ENCODE measurements at places on chromosomes 7 and 10. TPM values are rescaled to one million over a fixed set of nuclear protein-coding genes. Genes with fewer than 3 reads are reported as not detected.

DNA sequence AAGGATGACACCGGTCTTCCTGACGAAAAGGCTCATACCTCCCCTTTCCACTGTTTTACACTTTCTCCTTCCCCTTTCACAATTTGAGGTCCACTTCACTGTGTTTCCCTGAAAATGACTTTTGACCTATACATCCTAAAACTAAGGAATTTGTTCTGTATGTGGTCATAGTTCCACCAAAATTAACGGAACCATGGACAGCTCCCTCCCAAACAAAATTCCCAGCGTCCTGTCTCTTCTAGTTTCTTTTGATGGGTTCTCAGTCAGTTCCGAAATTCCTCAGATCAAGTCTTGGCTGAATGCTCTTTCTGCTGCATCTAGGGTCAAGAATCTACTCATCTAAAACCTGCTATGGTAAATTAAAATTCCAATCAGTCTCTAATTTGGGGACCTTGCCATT, 1191.9 kb downstream of the CNTNAP2 start:
- H3K36me3 ChIP-seq = no peaks in the 10 kb centered on the region
- no peak overlapping the region for H3K4me3 ChIP-seq
- no peak for DNase-seq
- no peaks in the 10 kb centered on the region for H3K27me3 ChIP-seq
- no peaks in the 10 kb centered on the region for H3K4me1 ChIP-seq

Gene THNSL1
- total RNA-seq = 5.4 TPM

Gene CPEB3
- total RNA-seq = 7.4 TPM

Gene OR2A42
- total RNA-seq = 0.06 TPM

- H3K27ac ChIP-seq = no peak overlapping the region
- no peak overlapping the region for H3K4me3 ChIP-seq
- H3K36me3 ChIP-seq = no peaks in the 10 kb centered on the region
- no peaks in the 10 kb centered on the region for H3K27me3 ChIP-seq
- H3K4me1 ChIP-seq = no peaks in the 10 kb centered on the region
Observed at GRCh38 chr10:96250349-96250748, 21.0 kb downstream of the BLNK start.

- H3K27me3 ChIP-seq = no peaks in the 10 kb centered on the region
- no peaks in the 10 kb centered on the region for H3K4me1 ChIP-seq
- peak overlapping the region; percentile 48 for H3K27ac ChIP-seq
- no peak for DNase-seq
- H3K4me3 ChIP-seq = no peak overlapping the region
- H3K36me3 ChIP-seq = no peaks in the 10 kb centered on the region
Observed at GRCh38 chr10:71735709-71736569, 16.4 kb upstream of the C10orf105 start.

Gene VGF
- 0.38 TPM for total RNA-seq

- peaks cover 2% of the 10 kb centered on the region for H3K4me1 ChIP-seq
- H3K36me3 ChIP-seq = no peaks in the 10 kb centered on the region
- H3K4me3 ChIP-seq = no peak overlapping the region
- H3K27me3 ChIP-seq = no peaks in the 10 kb centered on the region
- no peak for DNase-seq
Observed at GRCh38 chr7:1951159-1951536, 281.1 kb downstream of the ELFN1 start.

- H3K36me3 ChIP-seq = no peaks in the 10 kb centered on the region
- DNase-seq = no peak
- no peaks in the 10 kb centered on the region for H3K27me3 ChIP-seq
- no peak overlapping the region for H3K4me3 ChIP-seq
- H3K27ac ChIP-seq = no peak overlapping the region
Observed at GRCh38 chr7:79410345-79410744, 43.1 kb downstream of the MAGI2 start.

DNA sequence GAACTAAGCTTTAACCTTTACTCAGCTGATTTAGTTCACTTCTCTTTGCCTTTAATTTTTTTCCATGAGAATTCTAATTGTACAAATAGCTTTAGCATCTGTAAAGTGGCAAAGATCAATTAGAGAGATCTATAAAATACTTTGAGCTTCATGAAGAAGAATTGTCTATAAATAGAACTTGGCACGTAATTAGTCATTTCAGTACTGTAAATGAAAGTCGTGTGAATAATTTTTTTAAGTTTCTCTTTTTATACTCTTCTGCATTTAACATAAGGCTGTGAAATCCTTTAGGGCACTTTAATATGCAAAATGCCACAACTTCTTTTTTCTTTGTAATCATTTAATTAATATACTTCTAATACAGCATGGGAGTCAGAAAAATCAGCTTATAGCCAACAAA, 177.8 kb downstream of the CSTF2T start:
- DNase-seq = no peak
- no peaks in the 10 kb centered on the region for H3K27me3 ChIP-seq
- H3K27ac ChIP-seq = no peak overlapping the region
- no peaks in the 10 kb centered on the region for H3K36me3 ChIP-seq
- no peaks in the 10 kb centered on the region for H3K4me1 ChIP-seq

GRCh38 chr7:1558181-1558811, 2.3 kb upstream of the TMEM184A start:
- no peak overlapping the region for H3K27ac ChIP-seq
- H3K27me3 ChIP-seq = no peaks in the 10 kb centered on the region
- no peak overlapping the region for H3K4me3 ChIP-seq
- H3K36me3 ChIP-seq = no peaks in the 10 kb centered on the region
- peak; percentile 57 for DNase-seq

- no peak overlapping the region for H3K27ac ChIP-seq
- peaks cover 5% of the 10 kb centered on the region for H3K4me1 ChIP-seq
- H3K4me3 ChIP-seq = no peak overlapping the region
- no peak for DNase-seq
- H3K36me3 ChIP-seq = no peaks in the 10 kb centered on the region
Observed at GRCh38 chr10:59887972-59888640, 18.2 kb downstream of the CCDC6 start.

DNA sequence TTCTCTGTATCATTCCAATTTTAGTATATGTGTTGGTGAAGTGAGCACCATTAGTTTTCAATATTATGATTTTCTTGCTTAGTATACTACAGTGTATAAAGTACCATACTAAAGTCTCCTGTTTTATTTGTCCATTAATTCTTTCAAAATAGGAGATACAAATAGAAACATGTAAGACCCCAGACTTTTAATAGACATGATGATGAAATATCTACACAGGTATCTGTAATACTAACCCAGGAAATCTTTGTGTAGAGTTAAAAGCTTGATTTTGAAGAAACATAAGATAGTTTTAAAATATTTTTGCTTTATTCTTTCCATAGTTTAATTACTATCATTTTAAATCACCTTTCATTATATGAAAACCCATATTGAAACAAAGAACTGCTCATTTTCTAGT, 133.8 kb upstream of the WNT16 start:
- no peak for DNase-seq
- H3K27ac ChIP-seq = no peak overlapping the region
- H3K4me1 ChIP-seq = no peaks in the 10 kb centered on the region
- no peaks in the 10 kb centered on the region for H3K27me3 ChIP-seq
- no peaks in the 10 kb centered on the region for H3K36me3 ChIP-seq
- no peak overlapping the region for H3K4me3 ChIP-seq

GRCh38 chr10:119860866-119861607, 11.6 kb downstream of the MCMBP start:
- H3K4me3 ChIP-seq = no peak overlapping the region
- H3K36me3 ChIP-seq = no peaks in the 10 kb centered on the region
- no peak overlapping the region for H3K27ac ChIP-seq
- no peak for DNase-seq
- no peaks in the 10 kb centered on the region for H3K27me3 ChIP-seq

Gene ZNF487
- total RNA-seq = 7.1 TPM

DNA sequence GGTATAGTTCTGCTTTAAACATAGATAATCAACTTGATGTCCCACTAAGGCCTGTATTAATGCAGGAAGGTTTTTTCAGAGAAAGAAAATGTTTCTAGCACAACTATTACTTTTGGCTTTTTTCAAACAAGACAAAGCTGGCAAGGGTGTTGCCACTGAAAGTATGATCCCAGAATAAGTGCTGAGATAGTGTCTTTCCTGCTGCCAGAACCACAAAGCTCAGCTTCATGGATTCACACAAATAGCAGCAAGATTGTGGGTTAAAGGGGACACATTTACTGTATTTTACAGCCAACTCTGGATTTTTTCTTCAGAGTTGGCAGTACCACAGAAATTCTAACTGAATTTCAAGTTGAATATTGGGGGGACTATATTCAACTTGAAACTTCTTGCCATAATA, 4.3 kb downstream of the NCOA4 start:
- DNase-seq = no peak
- H3K36me3 ChIP-seq = no peaks in the 10 kb centered on the region
- H3K4me1 ChIP-seq = peaks cover 18% of the 10 kb centered on the region
- H3K4me3 ChIP-seq = no peak overlapping the region
- no peak overlapping the region for H3K27ac ChIP-seq

GRCh38 chr10:13722747-13723653, 136.2 kb downstream of the PRPF18 start:
- H3K27ac ChIP-seq = no peak overlapping the region
- no peaks in the 10 kb centered on the region for H3K36me3 ChIP-seq
- H3K4me1 ChIP-seq = peaks cover 11% of the 10 kb centered on the region
- DNase-seq = no peak
- no peaks in the 10 kb centered on the region for H3K27me3 ChIP-seq

DNA sequence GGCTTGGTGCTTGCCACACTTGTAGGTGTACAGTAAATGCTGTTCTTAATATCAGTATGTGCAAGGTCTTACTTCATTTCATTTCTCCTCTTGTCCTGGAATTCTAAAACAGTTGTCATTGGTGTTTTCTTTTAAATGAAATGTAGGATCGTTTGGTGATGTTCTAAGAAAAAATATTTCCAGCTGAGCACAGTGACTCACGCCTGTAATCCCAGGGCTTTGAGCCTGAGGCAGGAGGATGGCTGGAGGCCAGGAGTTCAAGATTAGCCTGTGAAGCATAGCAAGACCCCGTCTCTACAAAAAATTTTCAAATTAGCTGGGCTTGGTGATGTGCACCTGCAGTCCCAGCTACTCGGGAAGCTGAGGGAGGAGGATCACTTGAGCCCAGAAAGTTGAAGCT, 32.6 kb upstream of the ELN start:
- no peaks in the 10 kb centered on the region for H3K27me3 ChIP-seq
- DNase-seq = no peak
- no peaks in the 10 kb centered on the region for H3K36me3 ChIP-seq
- no peak overlapping the region for H3K4me3 ChIP-seq

GRCh38 chr10:52442576-52442975, 128.5 kb downstream of the DKK1 start:
- DNase-seq = no peak
- H3K36me3 ChIP-seq = no peaks in the 10 kb centered on the region
- H3K4me3 ChIP-seq = no peak overlapping the region
- no peak overlapping the region for H3K27ac ChIP-seq

DNA sequence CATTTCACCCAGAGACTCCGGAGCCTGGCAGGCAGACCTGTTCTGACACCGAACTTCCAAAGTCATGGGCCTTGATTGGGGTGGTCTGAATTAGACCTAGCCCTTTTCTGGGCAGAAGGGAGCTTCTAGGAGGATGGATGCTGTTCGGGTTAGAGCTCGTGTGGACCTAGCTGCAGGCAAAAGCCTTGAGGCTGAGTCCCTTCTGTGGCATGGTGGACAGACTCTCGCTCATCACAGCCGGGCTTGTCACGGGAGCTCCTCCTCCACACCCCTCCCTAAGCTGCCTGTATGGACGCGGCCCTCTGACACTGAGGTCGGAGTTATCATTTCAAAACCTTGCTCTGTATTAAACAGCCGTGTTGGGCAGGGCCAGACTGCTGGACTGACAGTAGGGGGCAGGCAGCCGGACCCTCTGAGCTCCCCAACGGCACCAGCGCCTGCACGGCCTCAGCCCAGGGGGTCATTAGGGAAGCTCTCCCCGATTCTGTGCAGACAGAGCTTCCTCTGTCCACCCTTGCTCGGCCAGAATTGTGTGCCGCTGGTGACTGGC, 2.2 kb downstream of the IRF5 start:
- H3K27ac ChIP-seq = no peak overlapping the region
- no peaks in the 10 kb centered on the region for H3K36me3 ChIP-seq
- no peak for DNase-seq

Gene MAGI2
- 9.0 TPM for total RNA-seq

Gene ESYT2
- total RNA-seq = 95.8 TPM

DNA sequence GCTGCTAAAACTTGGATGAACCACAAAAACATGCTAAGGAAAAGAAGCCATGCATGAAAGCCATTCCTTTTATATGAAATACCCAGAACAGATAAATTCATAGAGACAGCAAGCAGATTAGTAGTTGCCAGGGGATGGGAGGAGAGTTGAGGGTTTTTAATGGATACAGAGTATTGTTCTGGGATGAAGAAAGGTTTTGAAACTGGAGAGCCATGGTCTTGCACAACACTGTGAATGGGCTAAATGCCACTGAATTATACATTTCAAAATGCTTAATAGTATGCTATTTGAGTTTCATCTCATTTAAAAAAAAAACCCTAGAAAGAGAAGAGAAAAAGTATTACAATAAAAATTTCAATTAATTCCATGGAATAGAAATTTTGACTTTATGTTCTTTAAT, 154.3 kb downstream of the GNAT3 start:
- no peak overlapping the region for H3K27ac ChIP-seq
- H3K4me3 ChIP-seq = no peak overlapping the region
- no peaks in the 10 kb centered on the region for H3K36me3 ChIP-seq
- no peaks in the 10 kb centered on the region for H3K4me1 ChIP-seq

DNA sequence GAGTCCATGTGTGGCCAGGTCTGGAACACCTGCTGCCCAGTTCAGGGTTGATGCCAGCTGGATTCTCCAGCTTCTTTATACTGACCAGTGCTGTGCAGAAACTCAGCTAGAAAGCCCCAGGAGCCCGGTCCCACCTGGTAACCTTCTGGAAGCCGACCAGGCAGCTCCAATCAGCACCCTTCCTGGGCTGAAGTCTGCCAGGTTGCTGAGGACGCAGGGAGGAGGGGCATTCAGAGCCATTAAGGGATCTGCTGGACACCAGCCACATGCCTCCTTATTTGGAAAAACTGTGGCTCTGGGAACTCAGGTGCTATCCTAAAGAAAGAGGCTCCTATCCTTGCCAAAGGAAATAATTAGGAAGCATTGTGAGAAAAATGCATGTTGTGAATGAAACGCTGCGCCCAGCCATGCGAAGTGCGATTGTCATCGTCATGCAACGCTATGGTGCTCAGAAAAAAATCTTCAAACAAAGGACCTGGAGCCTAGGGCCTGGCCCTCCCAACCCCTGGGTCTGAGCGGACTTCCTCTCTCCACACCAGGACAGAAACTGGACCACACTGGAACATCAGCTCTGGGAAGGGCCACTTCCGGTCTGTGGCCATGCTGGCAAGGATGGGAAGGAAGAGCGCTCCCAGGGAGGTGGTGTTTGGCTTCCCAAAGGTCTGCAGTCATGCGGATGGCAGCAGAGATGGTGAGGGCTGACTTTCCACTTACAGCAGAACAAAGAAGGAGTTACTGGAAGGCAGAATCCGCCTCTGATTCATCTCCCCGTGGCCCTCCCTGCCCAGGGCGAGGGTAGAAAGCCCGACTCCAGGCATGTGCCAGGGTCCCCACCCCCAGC, 90.1 kb downstream of the FAM53B start:
- peaks cover 3% of the 10 kb centered on the region for H3K36me3 ChIP-seq
- H3K4me1 ChIP-seq = no peaks in the 10 kb centered on the region
- no peak for DNase-seq
- H3K4me3 ChIP-seq = no peak overlapping the region
- H3K27ac ChIP-seq = peak overlapping the region; percentile 42

GRCh38 chr7:37000511-37000910, 276.2 kb upstream of the AOAH start:
- H3K4me3 ChIP-seq = no peak overlapping the region
- H3K27ac ChIP-seq = no peak overlapping the region
- no peaks in the 10 kb centered on the region for H3K4me1 ChIP-seq
- DNase-seq = no peak
- no peaks in the 10 kb centered on the region for H3K27me3 ChIP-seq
- no peaks in the 10 kb centered on the region for H3K36me3 ChIP-seq

Gene SEMA3A
- 10.7 TPM for total RNA-seq

Gene SPDYE11
- total RNA-seq = not detected

Data from kidney (tissue), 22 donors.